ENCODE measurements at places on chromosomes 7 and 10. TPM values are rescaled to one million over a fixed set of nuclear protein-coding genes. Genes with fewer than 3 reads are reported as not detected.

DNAJC1 gene
- 22.2 TPM for polyA plus RNA-seq

DNA sequence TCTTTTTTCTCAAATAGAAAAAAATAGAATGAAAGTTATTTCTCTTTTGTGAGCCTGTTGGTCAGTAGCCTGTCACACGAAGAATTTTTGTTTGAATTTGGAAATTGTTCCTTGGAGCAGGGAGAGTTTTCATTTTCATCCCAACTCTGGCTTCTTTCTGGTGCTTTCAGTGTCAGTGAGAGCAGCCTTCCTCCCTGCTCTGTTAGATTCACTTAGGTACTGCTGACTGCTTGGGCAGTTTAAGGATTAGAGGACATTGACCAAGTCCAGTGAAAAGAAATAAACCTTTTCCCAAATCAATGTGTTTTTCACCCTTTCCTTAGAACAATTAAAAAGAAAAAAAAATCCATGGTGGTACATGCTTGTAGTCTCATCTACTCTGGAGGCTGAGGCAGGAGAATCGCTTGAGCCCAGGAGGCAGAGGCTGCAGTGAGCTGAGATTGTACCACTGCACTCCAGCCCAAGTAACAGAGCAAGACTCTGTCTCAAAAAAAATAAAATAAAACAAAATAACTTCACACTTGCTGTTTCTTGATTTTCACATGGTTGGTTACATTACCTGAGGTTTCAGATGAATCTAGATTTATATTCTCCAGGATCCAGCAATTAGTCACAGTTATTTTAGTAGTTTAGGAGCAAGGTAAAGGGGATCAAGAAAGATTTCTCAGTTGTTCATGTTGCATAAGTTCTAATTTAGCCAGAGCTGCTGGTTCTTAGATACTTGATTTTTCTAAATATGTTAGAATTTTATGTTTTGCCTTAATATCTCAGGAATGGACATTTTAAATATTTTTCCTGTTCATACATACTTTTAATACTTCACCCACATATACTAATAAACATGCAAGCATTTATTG, 63.1 kb downstream of the ZNRF2 start:
- DNase-seq: no peak

DNA sequence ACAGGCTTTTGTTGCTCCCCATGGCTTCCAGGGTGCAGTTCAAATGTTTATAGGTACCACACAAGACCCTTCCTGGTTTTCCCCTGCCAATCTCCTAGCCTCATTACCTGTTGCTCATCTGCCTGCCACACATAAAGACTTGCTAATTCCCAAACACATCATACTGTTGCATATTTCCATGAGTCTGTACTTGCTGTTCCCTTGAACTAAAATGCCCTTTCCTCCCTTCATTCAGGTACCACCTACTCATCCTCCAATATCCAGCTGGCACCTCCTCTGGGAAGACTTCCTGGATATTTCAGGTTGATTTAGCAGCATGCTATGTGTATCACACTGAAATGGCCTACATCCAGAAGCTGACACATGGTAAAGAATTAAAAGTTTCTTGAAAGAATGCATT, 206.4 kb upstream of the NFE2L3 start:
- DNase-seq: no peak

GRCh38 chr7:81957517-81957916, 187.7 kb upstream of the HGF start:
- no peak for DNase-seq

- no peak for DNase-seq
Measured at GRCh38 chr7:721619-722248, 4.8 kb upstream of the DNAAF5 start.

DNA sequence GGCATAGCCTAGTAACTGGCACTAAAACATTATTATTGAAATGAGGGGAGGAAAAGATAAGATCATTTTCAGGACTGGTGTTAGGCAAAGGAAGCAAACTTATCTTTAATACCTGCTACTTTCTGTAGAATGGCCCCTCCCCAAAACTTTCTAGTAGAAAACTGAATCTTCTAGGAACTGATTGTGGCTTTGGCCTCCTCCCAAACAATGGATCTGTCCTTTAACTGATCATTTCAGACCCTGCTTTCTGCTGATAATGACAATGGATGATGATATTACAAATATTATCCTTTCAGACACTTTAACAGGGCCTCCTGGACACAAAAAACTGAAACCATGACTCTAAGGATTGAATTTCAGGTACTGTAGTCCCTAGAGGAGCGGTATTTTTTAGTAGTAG, 55.1 kb downstream of the EZH2 start:
- no peak for DNase-seq

CCDC7 gene
- polyA plus RNA-seq: 1.9 TPM

DNA sequence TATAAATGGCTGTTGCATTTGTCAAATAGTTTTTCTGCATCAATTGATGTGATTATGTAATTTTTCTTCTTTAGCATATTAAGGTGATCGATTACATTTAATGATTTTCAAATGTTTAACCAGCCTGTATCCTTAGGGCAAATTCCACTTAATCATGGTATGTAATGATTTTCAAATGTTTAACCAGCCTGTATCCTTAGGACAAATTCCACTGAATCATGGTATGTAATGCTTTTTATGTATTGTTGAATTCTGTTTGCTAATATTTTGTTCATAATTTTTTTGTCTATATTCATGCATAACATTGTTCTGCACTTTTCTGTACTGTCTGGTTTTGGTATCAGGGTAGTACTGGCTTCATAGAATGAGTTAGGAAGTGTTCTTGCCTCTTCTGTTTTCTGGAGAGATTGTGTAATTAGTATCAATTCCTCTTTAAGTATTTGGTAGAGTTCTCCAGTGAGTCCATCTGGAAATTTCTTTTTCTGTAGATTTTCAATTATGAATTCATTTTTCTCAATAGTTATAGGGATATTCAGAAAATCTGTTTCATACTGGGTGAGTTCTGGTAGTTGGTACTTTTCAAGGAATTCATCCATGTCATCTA, 393.2 kb upstream of the FOXK1 start:
- no peak for DNase-seq

Data from AG04450 (cell line).